ENCODE measurements at places on chromosomes 5 and 9. TPM values are rescaled to one million over a fixed set of nuclear protein-coding genes. Genes with fewer than 3 reads are reported as not detected.

The MSX2 gene
- 2.8 TPM for total RNA-seq

The IFNA21 gene
- not detected for total RNA-seq

The SYNPO gene
- total RNA-seq: 4.2 TPM

The BTNL9 gene
- total RNA-seq: not detected

The DCAF12 gene
- total RNA-seq: 20.6 TPM

The ARHGEF39 gene
- 21.4 TPM for total RNA-seq

The MATR3 gene
- total RNA-seq: 235 TPM

The PKD2L2 gene
- total RNA-seq: not detected

The PCDHB16 gene
- total RNA-seq: 12.1 TPM

The PCDHGB1 gene
- total RNA-seq: 6.6 TPM

The NTRK2 gene
- total RNA-seq: 0.38 TPM

DNA sequence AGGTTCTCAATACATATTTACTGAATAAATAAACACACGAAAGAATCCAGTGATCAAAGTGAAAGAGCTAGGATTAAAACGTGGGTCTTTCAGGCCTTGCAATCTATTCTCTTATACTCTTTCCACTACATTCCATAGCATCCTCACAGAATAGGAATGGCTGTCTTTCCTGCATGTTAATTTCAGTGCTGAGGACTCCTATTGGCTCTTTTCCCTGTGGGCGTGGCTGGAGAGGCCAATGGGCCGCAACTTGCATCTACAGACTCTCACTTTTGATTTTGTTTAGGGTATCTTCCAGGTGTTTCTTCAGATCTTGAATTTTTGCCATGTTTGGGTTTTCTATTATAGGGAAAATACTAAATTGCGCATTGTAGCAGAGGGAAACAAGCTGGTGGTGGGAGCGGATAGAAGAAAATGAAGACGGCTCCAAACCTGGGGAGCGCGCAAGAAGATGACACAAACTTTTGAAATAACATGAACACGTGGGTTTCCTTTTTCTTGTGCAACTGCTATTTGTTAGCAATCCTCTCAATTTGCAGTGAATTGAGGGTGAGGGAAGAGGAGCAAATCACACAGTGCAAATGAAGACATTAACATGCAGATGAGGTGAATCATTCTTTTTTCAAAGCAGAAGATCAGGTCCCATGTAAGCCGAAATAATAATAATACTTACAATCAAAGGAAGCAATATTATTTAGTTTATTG is 93.9 kb downstream of the GCNT1 start:
- DNase-seq: no peak

DNA sequence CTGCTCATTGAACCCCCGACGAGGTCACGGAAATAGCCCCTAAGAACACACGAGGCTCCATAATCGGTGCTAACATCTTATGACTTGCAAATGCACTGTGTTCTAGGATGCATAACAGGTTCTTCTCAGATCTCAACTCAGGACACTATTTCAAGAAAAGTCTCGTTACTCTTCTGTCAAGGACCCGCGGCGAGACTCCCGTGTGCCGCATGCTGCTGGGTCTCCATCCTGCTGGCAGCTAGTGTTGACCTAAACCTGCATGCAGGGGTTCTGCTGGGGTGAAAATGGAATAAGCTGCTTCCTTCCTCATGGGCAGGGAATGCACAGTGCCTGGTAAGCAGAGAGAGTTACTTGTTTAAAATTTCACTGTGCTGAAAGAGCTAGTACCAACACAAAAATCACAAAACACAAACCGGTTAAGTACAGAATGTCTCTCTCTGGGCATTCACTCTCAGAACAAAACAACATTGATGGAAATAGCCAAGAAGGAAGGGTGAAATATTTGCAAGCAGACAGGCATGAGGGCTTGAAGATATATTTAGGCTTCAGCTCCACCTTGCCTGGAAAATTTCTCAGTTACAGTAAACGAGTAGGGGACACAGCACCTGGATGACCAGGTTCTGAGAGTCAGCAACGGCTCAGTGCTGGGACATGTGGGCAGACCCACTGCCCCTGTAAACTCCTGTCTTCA is 416.5 kb downstream of the GADD45G start:
- DNase-seq: no peak

DNA sequence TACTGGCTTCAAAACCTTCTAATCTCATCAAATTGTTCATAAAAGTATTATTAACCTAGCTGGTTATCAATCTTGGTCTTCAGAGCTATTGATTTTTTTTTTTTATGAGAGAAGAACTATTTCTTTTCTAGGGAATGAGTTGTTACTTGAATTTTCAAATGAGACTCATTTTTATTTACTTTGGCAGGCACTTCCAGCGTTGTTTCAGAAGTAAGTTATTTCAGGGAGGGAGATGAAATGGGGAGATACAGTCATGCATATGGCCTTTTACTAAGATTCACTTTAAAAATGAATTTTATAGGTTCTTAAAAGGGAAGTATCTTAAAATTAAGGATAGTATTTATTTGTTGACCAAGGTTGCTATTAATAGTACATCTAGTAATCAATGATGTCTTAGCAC is 129.6 kb downstream of the IZUMO3 start:
- DNase-seq: no peak

GRCh38 chr9:97666907-97667686 is 30.0 kb downstream of the XPA start:
- DNase-seq: no peak

- peak; percentile 82 for DNase-seq
Measured at GRCh38 chr5:132753135-132753987, 6.1 kb downstream of the CCNI2 start.

DNA sequence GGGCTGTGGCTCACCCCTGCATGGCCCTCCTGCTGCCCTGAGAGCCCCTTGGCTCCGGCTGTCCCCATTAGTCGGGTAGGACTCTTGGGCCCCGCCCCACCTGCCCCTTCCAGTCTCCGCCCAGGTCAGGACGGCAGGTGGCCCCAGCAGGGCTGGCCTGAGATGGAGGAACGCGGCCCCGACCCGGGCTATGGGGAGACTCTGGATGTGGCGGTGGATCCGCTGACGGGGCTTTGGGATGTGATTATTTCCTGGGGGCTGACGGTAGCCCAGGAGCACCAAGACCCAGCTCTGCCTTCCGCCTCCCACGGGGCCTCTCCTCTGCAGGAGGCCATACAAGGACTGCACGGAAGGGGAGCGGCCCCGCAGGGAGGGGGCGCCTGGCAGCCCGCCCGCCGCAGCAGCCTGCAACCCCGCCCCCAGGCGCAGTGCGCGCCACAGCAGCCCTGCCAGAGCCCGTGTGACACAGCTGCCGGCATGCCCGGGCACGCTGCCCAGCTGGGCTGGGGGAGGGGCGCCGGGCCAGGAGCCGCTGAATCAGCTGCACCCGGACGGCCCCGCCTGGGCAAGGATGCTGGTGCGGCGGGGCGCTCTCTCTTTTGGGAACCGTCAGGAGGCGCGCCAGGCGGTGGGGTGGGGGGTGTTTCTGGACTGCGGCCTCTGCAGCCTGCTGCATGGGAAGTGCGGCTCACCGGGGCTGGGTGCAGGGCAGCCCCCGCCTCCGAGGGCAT is 9.2 kb downstream of the TMEM250 start:
- DNase-seq: peak; percentile 94

DNA sequence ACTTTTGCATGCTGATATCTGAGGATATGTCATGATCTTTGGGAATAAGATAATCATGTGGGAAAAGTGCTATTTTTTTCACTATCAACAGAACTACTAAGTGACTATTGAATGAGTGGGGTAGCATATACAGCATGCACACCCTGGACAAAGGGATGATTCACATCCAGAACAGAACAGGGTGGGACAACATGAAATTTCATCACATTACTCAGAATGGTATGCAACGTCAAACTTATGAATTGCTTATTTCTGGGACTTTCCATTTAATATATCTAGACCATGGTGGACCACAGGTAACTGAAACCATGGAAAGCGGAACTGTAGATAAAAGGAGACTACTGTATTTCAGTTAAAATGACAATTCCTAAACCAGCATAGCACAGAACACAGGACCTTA is 370.0 kb downstream of the HINT1 start:
- no peak for DNase-seq

- no peak for DNase-seq
Measured at GRCh38 chr5:82325155-82325554, 47.0 kb upstream of the RPS23 start.

DNA sequence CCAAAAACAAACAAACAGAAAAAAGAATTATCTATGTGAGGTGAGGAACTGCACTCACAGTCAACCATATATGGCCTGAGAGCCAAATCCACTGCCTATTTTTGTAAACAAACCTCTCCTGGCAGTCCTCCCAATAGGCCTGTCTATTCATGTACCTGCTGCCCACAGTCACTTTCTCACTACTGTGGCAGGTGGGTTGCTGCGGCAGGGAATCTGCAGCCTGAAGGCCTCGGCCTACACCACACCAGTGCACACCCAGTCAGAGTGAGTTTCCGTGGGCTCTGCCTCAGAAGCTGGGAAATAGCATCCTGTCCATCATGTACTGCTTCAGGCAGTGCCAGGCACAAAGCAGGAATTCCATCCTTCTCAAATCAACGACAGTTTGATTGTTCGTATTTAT is 82.3 kb downstream of the SPTLC1 start:
- no peak for DNase-seq

DNA sequence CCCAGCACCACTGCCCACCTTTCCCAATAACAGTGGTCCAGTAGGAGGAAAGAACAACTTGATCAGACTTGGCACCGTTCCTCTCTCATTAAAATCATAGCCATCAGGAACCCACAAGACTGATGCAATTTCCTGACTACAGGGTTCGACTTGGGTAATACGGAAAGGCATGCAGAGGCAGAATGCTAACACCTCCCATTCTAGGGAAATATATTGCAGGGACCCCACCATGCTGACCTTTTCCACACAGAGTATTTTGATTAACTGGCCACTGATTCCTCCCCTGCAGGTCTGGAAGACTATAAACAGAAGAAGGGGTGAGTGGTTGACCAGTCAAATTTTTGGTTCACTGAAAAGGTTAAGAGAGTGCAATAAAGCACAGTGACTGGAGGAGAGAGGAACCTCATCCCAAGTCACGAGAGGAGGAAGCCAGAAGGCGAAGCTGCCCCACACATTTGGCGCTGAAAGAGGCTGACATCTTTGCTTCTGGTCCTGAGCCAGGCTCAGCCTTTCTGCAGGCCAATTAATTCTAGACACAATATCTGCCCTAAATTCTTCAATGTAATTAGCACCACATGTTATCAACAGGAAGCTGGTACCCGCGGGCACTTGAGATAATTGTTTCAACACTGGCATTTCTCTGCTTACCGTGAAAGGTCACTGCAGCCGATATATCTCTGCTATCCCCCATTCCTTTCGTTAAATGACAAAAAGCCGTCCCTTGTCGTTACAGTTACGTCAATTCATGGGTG is 64.7 kb upstream of the SPOCK1 start:
- DNase-seq: no peak

GRCh38 chr5:150149618-150150017 is 6.0 kb downstream of the PDGFRB start:
- DNase-seq: no peak

DNA sequence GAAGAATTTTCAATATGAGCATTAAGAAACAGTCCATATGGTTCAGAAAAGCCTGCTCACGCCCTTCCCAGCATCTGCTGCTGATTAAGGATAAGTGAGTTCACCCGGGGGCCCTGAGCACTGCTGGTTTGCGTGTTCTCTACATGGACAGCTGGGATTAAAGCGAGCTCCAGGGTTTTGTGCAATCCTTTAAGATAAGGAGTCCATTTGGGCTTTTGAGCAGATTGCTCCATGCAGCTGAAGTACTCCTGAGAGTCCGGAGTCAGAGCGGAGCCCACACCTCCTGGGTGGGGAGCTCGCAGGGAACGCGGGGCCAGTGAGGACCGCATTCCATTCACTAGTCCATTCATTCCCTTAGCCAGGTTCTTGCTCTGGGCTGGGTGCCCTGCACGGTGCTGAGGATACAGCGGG is 149.3 kb upstream of the COL5A1 start:
- no peak for DNase-seq

GRCh38 chr5:91848453-91848852 is 465.3 kb upstream of the ARRDC3 start:
- no peak for DNase-seq

DNA sequence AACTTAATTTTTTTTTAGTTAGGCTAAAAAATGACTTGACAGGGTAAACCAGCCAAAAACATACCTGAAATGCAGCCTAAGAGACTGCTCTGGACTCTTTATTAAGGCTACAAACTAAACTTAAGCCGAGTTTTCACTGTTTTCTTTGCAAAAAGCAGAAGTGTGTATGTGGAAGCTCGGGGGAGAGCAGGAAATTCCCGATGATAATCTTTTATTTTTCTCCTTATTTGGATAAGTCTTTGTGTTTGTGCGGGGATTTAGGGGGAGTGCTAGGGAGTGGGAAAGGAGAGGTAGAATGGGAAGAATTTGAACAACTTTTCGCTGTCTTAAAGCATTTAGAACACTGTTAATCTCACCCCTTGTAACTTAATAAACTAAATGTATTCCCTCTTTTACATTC is 30.7 kb upstream of the GPR21 start:
- DNase-seq: no peak

- peak; percentile 31 for DNase-seq
Measured at GRCh38 chr5:132260714-132261551, 3.4 kb downstream of the PDLIM4 start.

DNA sequence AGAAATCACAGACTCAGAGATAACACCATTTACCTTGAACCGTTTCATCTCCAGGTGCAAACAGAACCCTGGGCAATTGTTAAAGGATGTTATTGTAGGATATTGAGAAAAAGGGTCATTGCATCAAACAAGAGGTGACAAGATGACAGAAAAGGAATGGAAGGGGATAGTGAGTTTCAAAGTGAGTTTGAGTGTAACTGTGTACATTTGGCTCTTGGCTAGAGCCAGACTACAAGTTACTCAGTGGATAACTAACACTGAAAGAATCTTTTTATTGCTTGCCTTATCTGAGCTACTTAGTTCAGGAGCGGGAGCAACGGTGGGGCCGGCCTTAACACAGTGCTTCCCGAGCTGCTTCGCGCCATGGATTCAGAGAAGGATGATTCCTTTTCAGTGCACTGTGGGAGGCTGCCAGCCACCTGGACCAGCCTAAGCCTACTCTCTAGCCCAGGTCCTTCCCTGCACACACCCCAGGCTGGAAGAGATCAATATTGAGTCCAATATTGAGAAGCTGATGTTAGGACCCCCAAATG is 193.4 kb downstream of the ATPSCKMT start:
- no peak for DNase-seq

GRCh38 chr9:38298503-38298902 is 94.0 kb upstream of the ALDH1B1 start:
- DNase-seq: no peak

- no peak for DNase-seq
Measured at GRCh38 chr9:116791326-116791725, 104.2 kb downstream of the TRIM32 start.

- DNase-seq: peak; percentile 41
Measured at GRCh38 chr9:135816651-135816970, 90.7 kb downstream of the CAMSAP1 start.

- DNase-seq: no peak
Measured at GRCh38 chr9:107375651-107376369, 92.7 kb downstream of the RAD23B start.

Measured in endodermal cell (in vitro differentiated cells).